Stimulated activated CD8-positive, alpha-beta memory T cell treated with anti-CD3 and anti-CD28 coated beads, Interleukin-4, amount 100 ng/mL, for 1 hour (primary cell): ENCODE measurements at places on chromosomes 7 and 10.
A peak's percentile ranks its signal among the peaks of the same experiment; 100 is the strongest.

DNA sequence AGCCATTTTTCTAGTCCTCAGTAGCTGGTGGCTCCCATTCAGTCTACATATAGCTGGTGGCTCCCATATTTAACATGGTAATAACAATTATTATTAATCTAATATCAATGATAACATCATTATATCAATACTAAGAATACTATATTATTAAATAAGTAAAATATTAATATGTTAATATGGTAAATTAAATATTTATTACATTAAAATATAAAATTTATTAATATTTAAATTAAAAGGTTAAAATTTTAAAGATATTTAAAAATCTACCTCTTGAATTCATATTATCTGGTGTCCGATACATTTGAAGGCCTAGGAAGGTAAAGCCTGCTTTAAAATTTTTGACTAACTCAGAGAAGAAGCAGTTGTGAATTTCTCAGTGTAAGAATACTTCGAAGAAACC lies 69.8 kb downstream of the SPAG6 start:
- no peak for DNase-seq

DNA sequence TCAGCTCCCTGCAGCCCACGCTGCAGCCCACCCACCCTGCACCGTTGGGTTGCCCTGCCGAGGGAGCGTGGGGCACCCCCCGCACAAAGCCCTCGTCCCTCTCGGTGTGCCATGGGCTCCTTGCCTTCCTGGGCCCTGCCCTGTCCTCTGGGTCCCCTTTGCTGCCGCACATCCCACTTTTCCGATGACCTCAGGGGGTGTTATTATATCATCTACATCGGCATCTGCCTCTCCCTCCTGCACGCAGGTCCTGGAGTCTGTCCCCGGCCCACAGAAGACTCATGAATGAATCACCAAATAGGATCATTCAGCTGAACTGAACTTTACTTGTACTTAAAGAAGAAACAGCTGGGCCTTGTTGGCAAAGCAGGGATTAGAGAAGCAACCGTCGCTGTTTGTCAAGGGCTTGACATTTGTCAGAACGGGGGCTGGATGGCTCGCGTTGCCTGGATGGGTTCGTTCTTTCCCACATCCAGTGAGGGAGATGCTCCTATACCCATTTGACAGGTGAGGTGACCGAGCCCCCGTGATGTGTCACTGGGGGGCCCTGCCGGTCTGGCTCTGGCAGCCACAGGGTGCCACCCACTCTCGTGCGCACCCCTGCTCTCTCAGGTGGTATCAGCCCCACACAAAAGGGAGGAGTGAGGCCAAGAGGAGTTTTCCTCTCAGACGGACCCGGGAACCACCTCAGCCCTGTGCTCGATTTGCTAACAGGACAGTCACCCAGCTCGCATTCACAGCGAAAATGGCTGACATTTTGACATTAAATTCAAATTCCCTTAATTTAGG lies 58.6 kb upstream of the EBF3 start:
- DNase-seq = no peak

- DNase-seq = no peak
These were observed 2.1 kb upstream of the LRMDA start for GRCh38 chr10:75429159-75429827.

GRCh38 chr10:104045151-104046089 lies 40.3 kb downstream of the COL17A1 start:
- DNase-seq = no peak

DNA sequence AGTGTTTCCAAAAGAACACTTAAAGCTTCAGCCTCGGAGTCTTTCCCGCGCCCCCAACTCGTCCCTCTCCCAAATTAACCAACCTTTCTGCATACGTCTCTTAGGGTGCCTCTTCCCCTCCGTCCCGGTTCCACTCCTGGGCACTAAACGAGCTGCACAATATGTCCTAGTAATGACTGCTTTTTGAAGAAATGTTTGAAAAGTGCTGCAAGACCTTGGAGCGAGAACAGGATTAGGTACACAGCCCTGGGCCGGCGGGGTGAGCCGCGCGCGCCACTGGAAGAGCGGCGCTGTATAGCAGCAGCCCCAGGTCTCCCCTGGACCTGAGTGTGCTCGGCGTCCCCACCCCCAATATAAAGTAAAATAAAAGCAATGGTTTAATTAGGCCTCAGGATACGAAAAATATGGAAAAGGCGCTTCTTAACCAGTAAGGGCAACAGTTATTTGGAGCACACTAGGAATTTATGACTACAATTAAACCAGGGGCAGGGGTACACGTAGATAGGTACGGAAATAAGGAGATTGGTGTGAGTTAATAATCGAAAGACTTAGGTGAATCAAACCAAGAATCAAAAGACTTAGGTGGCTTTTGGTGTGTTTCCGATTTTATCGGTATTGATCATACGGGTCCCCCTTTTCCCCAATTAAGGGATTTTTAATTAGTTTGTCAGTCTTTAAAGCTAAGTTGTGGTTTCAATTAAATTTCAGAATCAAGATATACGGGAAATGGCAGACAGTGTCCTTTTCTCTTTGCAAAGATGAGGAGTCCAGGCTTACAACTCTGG lies 1.9 kb downstream of the TET1 start:
- no peak for DNase-seq

DNA sequence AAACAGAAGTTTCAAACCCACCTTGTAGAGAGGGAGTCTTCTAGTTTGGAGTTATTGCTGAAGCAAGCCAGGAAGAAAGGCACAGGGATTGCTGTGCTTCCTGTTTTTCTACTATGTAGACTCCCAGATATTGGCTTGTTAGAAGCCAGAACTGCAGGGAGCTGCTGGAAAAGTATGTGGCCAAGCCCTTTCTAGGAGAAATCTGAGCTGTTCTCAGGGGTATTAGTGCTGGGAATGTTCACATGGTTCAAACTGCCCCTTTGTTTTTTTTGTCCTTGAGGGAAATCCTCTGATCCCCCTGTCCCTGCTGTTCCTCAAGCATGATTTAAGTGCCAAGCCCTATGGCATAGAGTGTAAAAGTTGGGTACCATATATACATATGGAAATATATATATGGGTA lies 184.0 kb downstream of the CCDC7 start:
- DNase-seq = no peak

DNA sequence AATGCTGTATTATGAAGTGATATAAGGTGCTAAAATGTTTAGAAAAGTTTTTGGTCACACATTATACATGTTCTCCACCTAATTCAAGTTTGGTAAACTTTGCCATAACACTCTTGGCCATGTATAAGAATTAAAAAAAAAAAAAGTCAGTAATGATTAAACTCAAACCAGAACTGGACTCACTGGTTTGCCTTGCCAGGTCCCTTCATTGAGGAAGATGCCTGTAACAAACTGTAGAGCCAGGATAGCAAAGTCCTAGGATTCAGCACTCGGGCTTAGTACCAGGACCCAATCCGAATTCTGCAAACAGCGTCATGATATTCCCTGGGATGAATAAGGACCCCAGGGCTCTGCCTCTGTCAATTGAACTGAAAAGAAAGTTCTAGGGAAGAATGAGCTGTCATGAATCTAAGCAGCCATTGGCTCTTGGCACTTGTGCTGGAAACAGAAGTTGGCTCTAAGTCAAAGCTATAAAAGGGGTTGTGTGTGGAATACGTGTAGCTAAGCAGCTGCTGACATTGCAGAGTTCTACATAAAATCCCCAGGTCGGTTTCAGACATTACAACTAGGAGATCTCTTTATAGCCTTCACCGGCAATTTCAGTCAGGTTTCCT lies 216.9 kb downstream of the C7orf25 start:
- no peak for DNase-seq

- no peak for DNase-seq
These were observed 80.8 kb downstream of the PAX2 start for GRCh38 chr10:100826031-100826651.

DNA sequence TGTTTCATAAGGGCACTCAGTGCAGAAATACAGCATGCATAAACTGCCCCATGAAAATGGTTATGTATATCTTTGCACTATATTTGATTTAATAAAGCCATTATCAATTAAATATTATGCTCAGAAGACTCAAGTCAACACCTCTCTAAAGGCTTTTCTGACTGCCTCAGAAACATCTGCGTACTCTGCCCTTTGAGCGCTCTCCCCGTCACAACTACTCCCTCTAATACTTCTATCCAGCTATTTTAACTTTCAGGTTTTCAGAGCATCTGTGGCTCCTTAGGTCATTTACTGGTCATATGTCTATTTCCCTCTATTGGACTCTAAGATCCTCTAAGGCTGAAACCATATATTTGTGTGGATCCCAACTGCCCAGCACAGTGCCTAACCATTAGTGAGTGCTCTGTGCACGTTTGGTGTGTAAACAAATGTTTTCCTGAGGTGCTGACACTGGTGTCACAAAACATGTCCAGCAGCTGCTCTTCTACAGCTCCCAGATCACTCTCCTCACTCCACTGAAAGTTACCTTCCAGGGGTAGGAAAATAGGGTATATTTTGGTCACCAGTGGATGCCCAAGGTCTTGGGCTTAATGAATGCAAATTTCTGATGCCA lies 179.1 kb downstream of the BTAF1 start:
- DNase-seq = no peak

GRCh38 chr10:22959292-22959691 lies 31.4 kb downstream of the ARMC3 start:
- DNase-seq = no peak

- no peak for DNase-seq
These were observed 114.2 kb upstream of the ADAM12 start for GRCh38 chr10:126502441-126502840.

DNA sequence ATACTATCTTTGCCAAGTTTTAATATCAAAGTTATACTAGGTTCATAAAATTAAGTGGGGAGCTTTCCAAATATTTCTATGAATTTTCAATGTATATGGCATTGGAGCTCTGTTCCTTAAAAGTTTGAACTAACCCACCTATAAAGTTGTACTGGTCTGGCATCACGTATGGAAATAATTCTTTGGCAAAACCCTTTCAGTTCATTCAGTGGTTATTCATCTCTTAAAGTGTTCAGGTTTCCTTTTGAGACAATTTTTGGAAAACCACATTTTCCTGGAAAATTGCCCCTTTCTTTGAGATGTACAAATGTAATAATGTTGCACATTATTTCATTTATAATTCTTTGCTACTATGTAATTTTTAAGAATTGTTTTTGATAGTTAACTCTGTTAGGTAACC lies 62.5 kb upstream of the INPP5A start:
- DNase-seq = no peak

DNA sequence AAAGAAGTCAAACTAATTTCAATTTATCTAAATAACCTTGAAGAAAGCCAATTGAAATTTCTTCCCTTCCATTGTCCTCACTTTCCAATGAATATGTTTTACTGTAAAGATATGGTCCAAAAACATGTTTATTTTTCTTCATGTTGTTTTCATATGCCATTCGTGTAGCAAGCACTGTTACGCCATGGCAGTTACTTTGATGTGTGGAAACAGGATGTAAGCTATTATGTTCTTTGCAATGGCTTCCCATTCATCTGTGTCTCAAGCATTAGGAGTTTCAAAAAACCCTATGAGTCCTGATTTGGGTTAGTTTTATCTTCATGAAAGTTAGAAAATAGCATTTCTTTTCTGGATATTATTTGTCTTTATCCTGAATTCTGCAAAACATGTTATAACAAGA lies 31.0 kb downstream of the GPR141 start:
- DNase-seq = no peak

DNA sequence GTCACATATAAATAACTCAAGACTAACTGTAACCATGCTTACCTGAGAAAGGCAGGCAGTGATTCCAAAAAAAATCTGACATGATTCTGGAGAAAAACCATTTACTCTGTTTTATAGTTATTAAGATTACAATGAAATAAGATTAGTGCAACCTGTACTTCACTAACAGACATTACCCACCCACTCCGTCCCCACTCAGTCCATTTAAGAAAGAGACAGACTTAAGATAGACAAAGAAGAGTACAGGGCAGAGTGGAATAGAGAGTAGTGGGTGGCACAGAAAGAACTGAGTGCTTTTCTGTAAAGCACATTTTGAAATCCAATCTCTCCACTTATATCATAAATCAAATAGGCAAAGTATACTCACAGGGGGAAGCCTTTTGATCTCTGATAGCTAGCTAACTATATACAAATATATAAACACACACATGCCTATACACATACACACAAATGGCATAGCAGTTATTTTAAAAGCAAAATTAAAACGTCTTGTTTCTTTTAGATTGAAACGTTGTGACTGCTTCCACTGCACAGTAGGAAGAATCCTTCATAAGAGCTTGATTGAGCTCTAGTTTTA lies 11.9 kb downstream of the PAXIP1 start:
- no peak for DNase-seq

- DNase-seq = peak; percentile 35
These were observed 128.5 kb downstream of the MAD1L1 start for GRCh38 chr7:2104107-2104710.

GRCh38 chr10:89175816-89176215 lies 31.3 kb downstream of the CH25H start:
- no peak for DNase-seq

GRCh38 chr10:21953585-21954057 lies 49.9 kb downstream of the DNAJC1 start:
- DNase-seq = no peak

GRCh38 chr10:131930150-131930549 lies 29.3 kb downstream of the PPP2R2D start:
- DNase-seq = no peak

DNA sequence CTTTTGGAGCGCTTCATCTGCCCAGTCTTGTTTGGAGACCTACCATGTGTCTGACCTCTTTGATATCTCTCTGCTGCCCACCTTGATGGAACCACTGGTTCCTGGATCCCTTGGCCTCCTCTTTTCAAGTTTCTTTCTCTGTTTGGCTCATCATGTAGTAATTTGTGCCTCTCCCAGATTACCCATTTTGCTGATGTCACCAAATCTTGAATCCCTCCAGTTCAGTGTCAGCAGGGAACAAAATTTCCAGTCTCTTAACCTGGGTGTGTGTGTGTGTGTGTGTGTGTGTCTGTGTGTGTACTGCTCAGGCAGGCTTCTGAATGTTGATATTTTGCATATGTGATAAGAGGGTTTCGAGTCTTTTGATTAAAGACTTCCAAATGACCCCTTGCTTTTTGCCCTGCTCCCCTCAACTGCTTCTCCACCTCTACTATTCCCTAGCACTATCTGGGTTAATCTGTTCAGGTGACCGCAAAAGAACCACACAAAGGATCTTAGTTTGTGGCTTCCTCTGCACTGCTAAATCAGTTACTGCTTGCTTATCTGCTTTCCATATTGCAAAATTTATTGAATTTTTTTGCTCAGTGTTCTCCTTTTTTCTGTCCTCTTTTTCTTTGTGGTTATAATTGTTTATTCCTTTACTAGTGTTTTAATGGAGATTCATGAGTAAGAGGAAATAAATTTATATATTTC lies 25.7 kb downstream of the MYO3A start:
- no peak for DNase-seq
